ENCODE measurements at places on chromosomes 5 and 9.

GRCh38 chr9:107193251-107193650 is 89.8 kb upstream of the RAD23B start:
- DNase-seq, result no peak

GRCh38 chr9:91253488-91253887 is 108.2 kb downstream of the AUH start:
- peak; percentile 12 for DNase-seq

DNA sequence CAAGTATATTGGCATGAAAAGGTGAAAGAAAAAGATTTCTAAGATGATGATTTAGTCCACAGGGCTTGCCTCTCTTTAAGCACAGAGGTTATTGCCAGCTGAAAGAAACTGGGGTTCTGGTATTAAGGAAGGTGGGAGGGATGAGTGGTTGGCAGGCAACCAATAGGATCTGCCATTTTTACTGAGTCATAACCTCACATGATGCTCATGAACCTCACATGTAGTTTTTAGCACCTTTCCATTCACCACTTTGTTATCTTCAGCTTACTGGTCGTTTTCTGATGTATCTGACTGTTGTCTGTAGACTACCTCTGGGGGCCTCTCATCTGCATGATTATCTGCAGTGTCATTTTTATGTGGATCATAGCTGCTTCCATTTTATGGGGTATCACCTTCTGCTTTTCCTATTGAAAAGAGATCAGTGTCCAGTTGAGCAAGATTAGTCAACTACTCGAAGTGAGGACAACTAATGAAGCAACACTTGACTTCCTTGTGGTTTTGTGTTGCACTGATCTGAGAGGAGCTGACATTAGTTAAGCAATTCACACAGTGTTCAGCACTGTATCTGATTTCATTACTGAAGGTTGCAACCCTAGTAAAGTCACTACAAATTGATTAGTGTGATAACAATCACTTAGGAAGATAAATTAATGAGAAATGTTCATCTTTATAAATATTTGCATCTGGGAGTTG is 186.3 kb downstream of the SGCD start:
- DNase-seq, result no peak

DNA sequence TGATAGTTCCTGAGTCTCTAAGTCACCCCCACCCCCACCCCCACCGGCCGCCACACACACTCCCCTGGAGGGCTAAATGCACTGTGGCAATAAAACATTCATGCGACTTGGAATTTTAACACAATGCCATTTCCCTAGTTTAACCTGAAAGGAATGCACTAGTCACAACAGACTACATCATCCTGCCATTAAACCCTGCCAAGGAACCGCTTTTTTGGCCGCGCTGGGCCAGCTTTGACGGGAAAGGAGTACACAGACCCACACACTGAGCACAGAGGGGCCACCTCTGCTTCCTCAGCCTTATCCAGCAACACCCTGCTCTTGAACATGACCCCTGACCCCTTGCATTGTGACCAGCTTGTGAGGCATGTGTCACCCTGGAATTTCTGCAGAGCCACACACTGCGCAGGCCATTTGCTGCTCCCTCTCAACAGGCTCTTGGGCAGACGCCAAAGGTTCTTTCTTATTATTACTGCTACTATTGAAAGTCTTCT is 165.3 kb downstream of the BNC2 start:
- no peak for DNase-seq
